ENCODE measurements at places on chromosomes 3 and 15.

- DNase-seq, result no peak
Observed at GRCh38 chr3:20849975-20850374, 664.0 kb upstream of the SGO1 start.

GRCh38 chr15:34986326-34986725 lies 1.8 kb downstream of the ZNF770 start:
- no peak for DNase-seq

DNA sequence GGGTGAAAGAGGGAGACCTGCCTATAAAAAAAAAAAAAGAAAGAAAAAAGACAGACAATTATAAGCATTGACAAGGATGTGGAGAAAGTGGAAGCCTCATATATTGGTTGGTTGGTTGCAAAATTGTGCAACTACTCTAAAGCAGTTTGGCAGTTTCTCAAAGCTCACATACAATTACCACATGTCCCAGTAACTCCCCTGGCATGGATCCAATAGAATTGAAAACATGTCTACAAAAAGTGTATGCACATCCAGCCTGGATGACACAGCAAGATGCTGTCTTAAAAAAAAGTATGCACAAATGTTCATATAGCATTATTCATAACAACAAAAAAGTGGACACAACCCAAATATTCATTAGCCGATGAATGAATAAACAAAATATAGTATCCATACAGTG lies 19.5 kb downstream of the SETMAR start:
- DNase-seq, result no peak

GRCh38 chr3:10552631-10552943 lies 47.2 kb upstream of the ATP2B2 start:
- no peak for DNase-seq

DNA sequence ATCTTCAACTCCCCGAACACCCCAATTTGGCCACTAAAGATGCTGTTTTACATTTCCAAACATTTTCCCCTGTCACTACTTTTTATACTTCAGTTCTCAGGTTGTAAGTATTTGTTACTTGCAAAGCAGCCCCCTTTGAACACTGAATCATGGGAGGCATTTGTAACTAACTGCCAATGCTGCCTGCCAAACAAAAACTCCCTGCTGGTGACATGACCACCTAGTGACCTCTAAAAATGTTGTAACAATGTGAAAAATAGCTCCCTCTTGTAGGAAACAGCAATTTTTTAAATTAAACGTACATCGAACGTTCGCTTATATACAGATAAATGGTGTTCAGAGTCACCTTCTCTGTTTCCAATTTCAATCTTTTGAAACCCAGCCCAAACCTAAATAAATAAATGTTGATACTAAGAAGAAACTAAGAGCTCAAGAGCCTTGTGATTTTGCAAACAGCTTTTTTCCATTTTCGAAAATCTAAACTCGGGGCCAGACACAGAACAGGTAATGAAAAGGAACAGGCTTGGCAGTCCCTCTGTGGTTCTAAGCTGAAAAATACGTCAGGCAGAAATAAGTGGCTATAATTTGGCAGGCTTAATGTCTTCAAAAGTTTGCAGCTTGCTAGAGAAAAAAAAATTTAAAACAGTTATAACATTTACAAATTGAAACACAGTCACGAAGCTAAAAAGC lies 268.6 kb upstream of the WNT5A start:
- no peak for DNase-seq

DNA sequence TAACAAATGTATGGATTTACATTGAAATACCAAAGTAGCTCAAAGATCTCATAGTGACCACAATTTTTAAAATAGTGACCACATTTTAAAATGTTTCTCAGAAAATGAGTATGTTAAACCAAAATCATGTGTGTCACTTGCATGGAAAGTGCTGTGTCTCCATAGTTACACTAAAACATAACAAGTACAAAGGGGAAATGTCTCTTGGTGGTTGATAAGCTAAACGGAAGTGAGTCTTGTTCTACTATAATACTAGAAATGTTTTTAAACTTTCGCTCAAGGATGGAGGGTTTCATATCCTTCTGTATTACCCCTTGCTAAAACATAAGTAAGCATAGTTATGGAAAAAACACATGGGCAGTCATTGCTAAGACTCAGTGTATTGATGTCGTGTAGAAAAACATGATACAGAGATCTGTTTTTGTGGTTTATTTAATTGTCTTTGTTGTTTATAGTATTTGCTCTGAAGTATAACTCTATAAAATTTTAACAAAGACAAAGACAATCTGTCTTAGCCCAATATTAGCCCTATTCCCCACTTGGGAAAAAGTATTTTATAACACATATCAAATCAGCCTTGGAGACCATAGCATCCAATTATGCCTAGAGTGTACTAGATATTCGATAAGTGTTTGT lies 27.0 kb upstream of the DENND4A start:
- no peak for DNase-seq

DNA sequence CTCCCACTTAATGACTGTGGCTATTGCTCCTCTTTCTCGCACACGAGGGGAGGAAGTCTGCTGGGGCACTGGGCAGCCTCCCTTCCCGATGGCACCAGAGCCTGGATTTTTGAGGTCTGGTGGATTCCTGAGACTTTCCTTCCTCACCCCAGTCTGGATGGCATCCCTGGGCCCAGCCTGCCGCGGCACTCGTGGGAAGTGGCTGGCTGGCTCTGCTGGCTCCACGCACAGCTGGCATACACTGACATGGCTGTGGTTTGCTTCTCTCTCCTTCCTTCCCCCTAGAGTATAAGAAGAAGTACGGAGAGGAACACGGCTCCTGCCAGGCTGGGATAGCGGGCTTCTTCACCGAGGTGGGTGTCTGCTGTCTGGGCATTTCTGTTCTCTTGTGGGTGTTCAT lies 319.8 kb upstream of the LRRFIP2 start:
- no peak for DNase-seq

- DNase-seq, result no peak
Observed at GRCh38 chr3:59995563-59995962, 945.7 kb upstream of the CFAP20DC start.

DNA sequence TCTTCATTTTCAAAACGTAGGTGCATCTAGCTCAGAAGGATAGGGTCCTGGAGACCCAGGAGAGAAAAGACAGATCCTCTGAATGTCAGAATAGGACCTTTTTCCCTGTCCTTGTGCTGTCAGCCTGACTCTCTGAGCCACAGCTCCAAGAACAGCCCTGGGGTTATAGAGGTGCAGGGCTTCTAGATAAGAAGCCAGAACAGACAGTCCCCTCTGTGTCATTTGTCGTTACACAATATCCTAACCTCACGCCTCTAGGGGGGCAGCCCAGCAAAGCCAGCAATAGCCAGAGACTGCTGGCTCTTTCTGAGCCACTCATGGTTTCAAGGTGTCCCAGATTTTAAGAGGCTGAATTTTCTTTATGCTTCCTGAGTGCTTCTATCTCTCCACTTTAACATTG lies 153.2 kb upstream of the THBS1 start:
- DNase-seq, result no peak

Data from type B pancreatic cell (in vitro differentiated cells).